Amygdala (tissue), 56 donors: ENCODE measurements at places on chromosomes 12 and 14.

DNA sequence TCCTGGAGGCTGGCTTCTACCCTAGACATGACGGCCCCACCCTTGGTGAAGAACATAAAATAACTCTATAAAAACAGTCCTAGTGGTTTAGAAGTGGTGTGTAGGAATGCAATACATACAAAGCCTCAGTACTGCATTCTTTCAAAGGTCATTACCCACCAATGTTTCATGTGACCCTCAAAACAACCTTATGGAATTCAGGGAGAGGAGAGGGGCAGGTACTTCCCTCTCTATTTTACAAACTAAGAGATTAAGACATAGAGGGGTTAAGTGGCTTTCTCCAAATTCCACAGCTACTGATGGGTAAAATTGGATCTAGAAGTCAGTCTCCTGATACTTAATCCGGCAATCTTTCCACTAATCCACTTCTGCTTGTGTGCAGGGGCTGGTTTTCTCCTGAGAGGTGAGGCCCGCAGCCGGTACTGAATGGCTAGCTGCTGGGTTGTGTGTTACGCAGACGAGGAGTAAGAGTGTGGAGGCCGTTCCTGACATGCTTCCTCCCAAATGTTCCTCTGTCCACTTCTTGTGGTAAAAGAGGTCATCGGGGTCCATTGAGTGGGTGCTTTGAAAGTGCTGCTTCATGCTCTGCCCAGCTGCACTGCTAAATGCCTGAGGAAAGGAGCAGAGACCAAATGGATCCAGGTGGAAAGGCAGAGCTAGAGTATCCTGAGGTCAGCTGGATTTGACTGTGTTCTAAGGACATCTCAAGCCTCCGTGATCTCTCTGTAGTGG, 16.2 kb downstream of the SLC7A8 start:
- DNase-seq: no peak

- DNase-seq: no peak
Observed at GRCh38 chr12:109163167-109163566, 46.8 kb downstream of the ACACB start.

DNA sequence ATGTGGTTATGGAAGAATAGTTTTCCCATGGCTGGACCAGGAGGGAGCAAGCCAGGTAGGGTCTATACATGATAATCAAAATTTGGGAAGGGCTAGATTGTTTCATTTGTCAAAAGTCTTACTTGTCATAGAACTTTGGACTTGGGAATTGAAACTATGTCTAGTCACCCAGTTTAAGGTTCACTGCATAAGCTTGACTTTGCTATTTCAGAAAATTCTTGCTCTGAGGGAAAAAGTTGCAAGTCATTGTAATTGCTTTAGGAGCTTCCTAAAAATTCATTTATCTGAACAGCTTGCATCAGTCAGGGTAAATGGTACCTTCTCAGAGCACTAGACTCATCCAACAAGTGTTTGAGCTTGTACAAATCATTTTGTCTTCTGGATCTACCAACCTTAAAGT, 1194.7 kb downstream of the GALC start:
- DNase-seq: no peak

DNA sequence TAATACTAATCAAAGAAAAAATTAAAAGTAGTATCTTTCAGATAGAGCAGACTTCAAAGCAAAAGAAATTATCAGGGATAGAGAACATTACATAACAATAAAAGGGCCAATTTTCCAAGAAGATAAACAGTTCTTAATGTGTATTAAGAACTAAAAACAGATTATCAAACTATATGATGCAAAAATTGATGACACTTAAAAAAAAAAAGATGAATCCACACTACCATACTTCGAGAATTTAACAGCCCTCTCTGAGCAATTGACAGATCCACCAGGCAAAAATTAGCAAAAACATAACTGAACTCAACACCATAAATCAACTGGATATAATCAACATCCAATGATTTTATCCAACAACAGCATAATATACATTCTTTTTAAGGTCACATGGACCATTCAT, 686.5 kb downstream of the LRFN5 start:
- DNase-seq: no peak

- no peak for DNase-seq
Observed at GRCh38 chr14:97695456-97695981, 898.3 kb downstream of the VRK1 start.

- no peak for DNase-seq
Observed at GRCh38 chr12:26694402-26694801, 138.6 kb downstream of the ITPR2 start.

GRCh38 chr14:95014036-95014435, 143.3 kb downstream of the DICER1 start:
- no peak for DNase-seq

- no peak for DNase-seq
Observed at GRCh38 chr14:95317817-95318343, 1.8 kb downstream of the CLMN start.
